ENCODE measurements at places on chromosomes 2 and 18. TPM values are rescaled to one million over a fixed set of nuclear protein-coding genes. Genes with fewer than 3 reads are reported as not detected.

- no peaks in the 10 kb centered on the region for H3K27me3 ChIP-seq
- H3K4me1 ChIP-seq = no peaks in the 10 kb centered on the region
- no peak overlapping the region for H3K4me3 ChIP-seq
- H3K27ac ChIP-seq = no peak overlapping the region
These were observed 47.1 kb upstream of the UBE2E3 start for GRCh38 chr2:180933332-180933731.

- no peaks in the 10 kb centered on the region for H3K36me3 ChIP-seq
- DNase-seq = no peak
- H3K4me1 ChIP-seq = no peaks in the 10 kb centered on the region
- H3K27ac ChIP-seq = no peak overlapping the region
These were observed 437.4 kb downstream of the PIK3C3 start for GRCh38 chr18:42392416-42392815.

GRCh38 chr18:49843778-49844625, 30.7 kb upstream of the ACAA2 start:
- no peaks in the 10 kb centered on the region for H3K4me1 ChIP-seq
- no peak for DNase-seq
- no peaks in the 10 kb centered on the region for H3K36me3 ChIP-seq
- H3K4me3 ChIP-seq = no peak overlapping the region
- no peak overlapping the region for H3K27ac ChIP-seq

- DNase-seq = no peak
- H3K27ac ChIP-seq = no peak overlapping the region
These were observed 3.5 kb upstream of the TRAPPC8 start for GRCh38 chr18:31946305-31947046.

- H3K36me3 ChIP-seq = no peaks in the 10 kb centered on the region
- no peak overlapping the region for H3K27ac ChIP-seq
- no peaks in the 10 kb centered on the region for H3K27me3 ChIP-seq
- H3K4me3 ChIP-seq = no peak overlapping the region
These were observed 165.9 kb upstream of the CCDC150 start for GRCh38 chr2:196473617-196474016.

DNA sequence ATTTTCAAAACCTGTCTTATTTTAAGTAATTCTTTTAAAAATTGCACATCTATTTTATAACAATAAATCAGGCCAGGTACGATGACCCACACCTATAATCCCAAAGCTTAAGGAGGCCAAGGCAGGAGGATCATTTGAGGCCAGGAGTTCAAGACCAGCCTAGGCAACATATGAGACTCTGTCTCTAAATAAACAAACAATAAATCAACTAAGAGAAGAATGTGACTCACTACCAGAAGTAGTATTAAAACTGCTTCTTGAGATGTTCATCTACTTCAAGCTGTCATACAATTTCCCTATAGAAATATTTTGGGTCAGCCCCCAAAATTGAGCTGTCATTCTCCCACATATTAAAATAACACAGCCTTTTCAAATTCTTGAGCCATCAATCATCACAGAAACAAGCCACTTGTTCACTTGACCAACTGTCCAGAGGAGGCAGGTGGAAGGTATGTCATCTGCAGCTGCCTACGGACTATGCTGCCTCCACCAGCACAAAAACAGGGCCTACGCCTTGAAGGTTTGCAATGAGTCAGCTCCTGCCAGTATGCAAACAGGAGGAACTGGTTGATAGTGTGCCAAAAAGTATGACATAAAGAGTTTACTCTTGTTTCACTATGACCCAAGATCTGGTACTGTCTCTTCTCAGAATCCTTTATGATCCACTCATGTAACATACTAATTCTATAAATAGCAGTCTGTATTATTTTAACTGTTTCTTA, 33.6 kb downstream of the KIDINS220 start:
- DNase-seq = no peak
- H3K27ac ChIP-seq = no peak overlapping the region
- H3K4me3 ChIP-seq = no peak overlapping the region
- no peaks in the 10 kb centered on the region for H3K27me3 ChIP-seq
- H3K4me1 ChIP-seq = no peaks in the 10 kb centered on the region

DNA sequence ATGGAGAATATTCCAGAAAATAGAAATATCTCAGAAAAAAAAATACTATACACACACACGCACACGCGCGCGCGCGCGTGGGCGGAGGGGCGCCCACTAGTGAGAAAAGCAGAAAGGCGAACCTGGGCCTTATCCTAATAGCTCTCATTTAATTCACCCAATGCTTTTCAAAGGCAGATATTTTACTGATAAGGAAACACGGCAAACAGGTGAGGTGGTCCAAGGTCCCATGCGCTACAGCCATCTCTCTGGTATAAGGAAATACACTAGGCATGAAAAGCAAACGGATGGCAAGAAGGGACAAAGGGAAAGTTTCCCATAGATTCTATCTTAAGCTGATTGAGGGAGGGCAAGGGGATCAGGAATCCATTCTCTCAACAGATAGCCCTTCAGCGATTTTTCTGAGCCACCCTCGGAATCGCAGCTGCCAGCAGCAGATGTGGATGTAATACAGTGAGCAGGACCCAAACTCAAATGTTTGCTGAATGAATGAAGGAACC, 136.7 kb downstream of the TMEM247 start:
- H3K36me3 ChIP-seq = peaks cover 6% of the 10 kb centered on the region
- H3K4me3 ChIP-seq = peak overlapping the region; percentile 86
- H3K27me3 ChIP-seq = no peaks in the 10 kb centered on the region
- H3K27ac ChIP-seq = peak overlapping the region; percentile 95
- peaks cover 21% of the 10 kb centered on the region for H3K4me1 ChIP-seq
- DNase-seq = peak; percentile 54

GRCh38 chr2:168552450-168552856, 96.4 kb downstream of the CERS6 start:
- no peak overlapping the region for H3K27ac ChIP-seq
- H3K4me1 ChIP-seq = peaks cover 20% of the 10 kb centered on the region
- H3K36me3 ChIP-seq = no peaks in the 10 kb centered on the region
- H3K4me3 ChIP-seq = no peak overlapping the region
- H3K27me3 ChIP-seq = no peaks in the 10 kb centered on the region

DNA sequence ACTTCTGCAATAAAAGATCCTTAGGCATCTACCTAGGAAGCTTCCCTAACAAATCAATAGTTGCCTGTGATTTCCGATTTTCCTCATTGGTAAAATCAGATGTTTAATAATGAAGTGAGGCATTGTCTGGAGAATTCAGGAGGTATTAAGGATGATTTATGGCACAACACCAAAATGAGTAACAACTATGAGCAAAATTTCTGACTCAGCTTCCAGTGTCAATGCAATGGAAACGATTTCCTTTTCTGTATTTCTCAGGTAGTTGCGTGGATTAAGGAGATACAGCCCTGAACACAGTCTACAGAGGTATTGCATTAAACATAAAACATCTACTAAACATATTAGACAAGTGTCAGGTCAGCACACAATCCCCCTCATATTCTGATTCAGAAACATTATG, 99.5 kb downstream of the EPB41L3 start:
- no peaks in the 10 kb centered on the region for H3K27me3 ChIP-seq
- H3K27ac ChIP-seq = no peak overlapping the region
- H3K4me3 ChIP-seq = no peak overlapping the region
- no peaks in the 10 kb centered on the region for H3K36me3 ChIP-seq
- H3K4me1 ChIP-seq = no peaks in the 10 kb centered on the region

GRCh38 chr18:7020995-7021777, 96.4 kb downstream of the LAMA1 start:
- H3K4me1 ChIP-seq = no peaks in the 10 kb centered on the region
- no peak overlapping the region for H3K4me3 ChIP-seq
- DNase-seq = no peak
- H3K36me3 ChIP-seq = no peaks in the 10 kb centered on the region
- H3K27ac ChIP-seq = no peak overlapping the region

GRCh38 chr18:36808681-36809080, 20.1 kb downstream of the TPGS2 start:
- DNase-seq = no peak
- no peaks in the 10 kb centered on the region for H3K27me3 ChIP-seq
- H3K4me3 ChIP-seq = no peak overlapping the region
- no peak overlapping the region for H3K27ac ChIP-seq

GRCh38 chr18:27839141-27839540, 337.8 kb downstream of the CDH2 start:
- H3K27ac ChIP-seq = no peak overlapping the region
- no peaks in the 10 kb centered on the region for H3K27me3 ChIP-seq
- H3K4me1 ChIP-seq = no peaks in the 10 kb centered on the region
- H3K36me3 ChIP-seq = no peaks in the 10 kb centered on the region

DNA sequence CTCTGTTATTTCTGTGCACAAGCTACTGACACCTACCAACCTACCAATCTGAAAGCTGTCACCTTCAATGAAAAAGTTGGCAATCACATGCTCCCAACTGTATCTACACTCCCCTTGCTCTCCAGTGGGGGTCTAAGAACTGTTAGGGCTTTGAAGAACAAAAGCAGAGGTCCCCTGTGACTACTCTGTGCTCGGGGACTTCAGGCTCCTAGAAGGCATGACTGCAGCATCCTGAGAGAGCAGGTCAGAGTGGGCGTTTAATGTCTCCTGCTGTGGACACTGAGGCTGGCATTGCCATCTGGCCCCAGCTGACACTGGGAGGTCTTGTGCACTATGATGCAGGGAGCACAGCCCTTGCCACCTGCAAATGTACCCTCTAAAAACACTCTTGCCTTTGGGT, 93.3 kb downstream of the ACTR2 start:
- no peaks in the 10 kb centered on the region for H3K4me1 ChIP-seq
- H3K27ac ChIP-seq = no peak overlapping the region

GRCh38 chr18:55268628-55269275, 309.5 kb upstream of the CCDC68 start:
- no peak overlapping the region for H3K27ac ChIP-seq
- no peaks in the 10 kb centered on the region for H3K27me3 ChIP-seq
- no peaks in the 10 kb centered on the region for H3K4me1 ChIP-seq
- H3K4me3 ChIP-seq = no peak overlapping the region
- no peak for DNase-seq

RSAD2 gene
- total RNA-seq = 0.85 TPM

AP1S3 gene
- 15.4 TPM for total RNA-seq

ABCG5 gene
- total RNA-seq = not detected

NBAS gene
- 34.1 TPM for total RNA-seq

FNDC4 gene
- total RNA-seq = 0.15 TPM

NFE2L2 gene
- total RNA-seq = 58.0 TPM
